Activated CD4-positive, alpha-beta T cell treated with anti-CD3 and anti-CD28 coated beads for 24 hours (primary cell): ENCODE measurements at places on chromosomes 12 and 14.
A peak's percentile ranks its signal among the peaks of the same experiment; 100 is the strongest.

DNA sequence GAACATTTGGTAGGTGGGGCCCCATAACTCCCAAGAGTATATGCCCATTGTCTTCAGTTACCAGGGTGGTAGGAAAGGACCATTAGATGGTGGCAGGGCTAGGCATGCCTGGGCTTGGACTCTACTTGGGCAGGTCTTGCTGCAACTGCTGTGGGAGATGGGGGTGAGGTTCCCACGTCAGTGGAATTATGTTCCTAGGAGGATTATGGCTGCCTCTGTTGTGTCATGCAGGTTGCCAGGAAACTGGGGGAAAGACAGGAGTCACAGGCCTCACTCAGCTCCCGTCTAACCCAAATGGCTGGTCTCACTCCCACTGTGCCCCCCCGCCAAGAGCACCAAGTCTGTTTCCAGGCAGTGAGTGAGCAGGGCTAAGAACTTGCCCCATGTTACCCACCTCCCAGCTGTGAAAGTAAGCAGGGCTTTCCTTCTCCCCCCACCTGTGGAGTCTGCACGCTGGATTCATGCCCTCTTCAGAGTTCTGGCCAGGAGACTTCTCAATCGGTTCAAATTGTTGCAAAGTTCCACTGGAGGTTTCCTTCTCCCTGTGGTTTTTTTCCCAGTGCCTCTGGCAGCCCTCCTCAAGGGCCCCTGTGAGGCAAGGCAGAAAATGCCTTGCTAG, 337.5 kb downstream of the CCDC91 start:
- no peak for DNase-seq

DNA sequence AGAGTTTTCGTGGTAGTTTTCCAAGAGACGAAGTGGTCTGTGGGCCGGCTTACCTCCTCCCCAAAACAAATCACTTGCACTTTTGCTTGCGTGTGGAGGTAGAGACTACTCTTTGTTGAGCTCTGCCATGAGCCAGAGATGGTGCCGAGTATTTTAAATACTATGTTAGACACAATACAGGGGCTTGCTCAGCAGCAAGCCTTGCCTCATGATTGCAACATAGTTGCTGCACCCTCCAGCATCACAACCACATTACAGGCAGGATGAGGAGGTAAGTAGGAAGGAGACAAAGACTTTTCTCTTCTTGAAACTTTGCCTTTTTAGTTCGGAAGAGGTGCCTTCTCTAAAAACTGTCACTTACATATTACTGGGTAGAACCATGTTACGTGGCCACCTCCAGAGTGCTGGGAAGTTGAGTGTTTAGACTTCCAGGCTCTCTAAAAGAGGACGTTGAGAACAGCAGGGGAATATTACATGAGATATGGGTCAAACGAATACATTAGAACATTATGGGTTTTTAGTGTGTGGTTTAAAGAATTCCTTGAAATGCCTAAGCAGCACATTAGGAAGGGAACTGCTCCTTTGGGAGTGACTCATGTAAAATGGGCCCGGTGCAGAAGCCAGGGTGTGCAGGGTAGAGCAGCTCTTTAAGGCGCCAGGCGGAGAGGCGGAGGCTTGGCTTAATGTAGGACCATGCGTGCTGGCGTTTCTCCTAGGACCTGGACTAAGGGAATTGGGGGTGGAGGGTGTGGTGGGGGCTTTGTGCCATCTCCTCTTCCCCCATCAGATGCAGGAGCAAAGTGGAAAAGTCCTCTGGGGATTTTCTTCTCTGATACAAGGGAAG, 110.6 kb upstream of the PRMT8 start:
- no peak for DNase-seq

GRCh38 chr14:20428010-20428365, 8.0 kb downstream of the KLHL33 start:
- no peak for DNase-seq

- DNase-seq = peak; percentile 38
Observed at GRCh38 chr12:1634590-1635191, 5.7 kb downstream of the WNT5B start.

DNA sequence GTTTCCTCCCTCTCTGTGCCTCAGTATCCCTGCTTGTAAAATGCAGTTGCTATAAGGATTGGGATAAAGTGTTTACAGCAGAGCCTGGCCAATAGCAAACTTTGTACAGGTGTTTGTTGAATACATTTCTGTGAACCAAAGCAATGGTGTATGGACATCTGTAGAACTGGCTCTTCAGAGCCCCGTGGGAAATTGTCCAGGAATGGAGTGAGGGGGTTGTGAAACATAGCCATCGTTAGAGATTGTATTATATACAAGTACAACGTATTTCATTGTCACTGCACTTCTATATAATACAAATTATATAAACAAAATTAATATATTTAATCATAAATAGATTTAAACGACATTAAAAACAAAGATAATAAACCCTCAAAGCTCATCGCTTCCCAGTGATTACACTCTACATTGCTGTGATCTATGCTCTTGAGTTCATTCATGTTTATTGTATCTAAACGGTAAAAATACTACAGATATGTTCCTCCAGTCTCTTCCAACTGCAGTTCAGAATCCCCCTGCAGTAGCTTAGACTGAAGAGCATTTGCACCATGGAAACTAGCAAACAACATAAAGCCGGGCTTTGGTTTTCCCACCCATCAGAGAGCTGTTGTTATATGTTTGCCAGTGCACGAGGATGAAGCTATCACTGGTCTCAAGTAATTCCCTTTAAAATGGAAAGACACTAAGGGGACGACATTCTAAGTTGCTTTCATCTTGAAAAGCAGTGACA, 216.7 kb downstream of the TMEM132C start:
- no peak for DNase-seq

- DNase-seq = no peak
Observed at GRCh38 chr12:59594943-59595500, 807 bp upstream of the SLC16A7 start.

GRCh38 chr14:51529736-51530135, 122.0 kb upstream of the FRMD6 start:
- DNase-seq = no peak

- DNase-seq = no peak
Observed at GRCh38 chr12:120257041-120257821, 8.3 kb downstream of the PXN start.

GRCh38 chr12:40668099-40668529, 24.1 kb upstream of the CNTN1 start:
- no peak for DNase-seq
